ENCODE measurements at places on chromosomes 3 and 15.

GRCh38 chr15:26882112-26882511 is 15.2 kb downstream of the GABRA5 start:
- no peak for DNase-seq

GRCh38 chr3:172159962-172160538 is 120.7 kb downstream of the FNDC3B start:
- DNase-seq = peak; percentile 70

GRCh38 chr15:37108381-37109167 is 8.2 kb upstream of the MEIS2 start:
- no peak for DNase-seq

DNA sequence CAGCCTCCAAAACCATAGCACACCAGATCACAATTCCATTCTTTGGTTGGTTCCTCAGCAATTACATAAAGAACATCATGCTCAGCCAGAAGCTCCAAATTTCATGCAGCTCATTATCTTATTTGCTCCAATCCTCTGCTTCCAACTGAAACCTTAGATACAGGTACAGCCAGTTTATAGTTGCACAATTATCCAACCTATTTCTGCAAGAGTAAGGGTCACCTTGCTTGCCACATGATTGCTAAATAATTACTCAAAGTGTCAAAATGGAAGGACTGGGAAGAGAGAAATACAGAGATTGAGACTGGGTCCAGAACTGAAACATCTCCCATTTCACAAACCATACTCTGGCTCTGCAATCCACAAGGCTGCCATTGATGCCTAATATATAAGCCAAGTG is 23.4 kb upstream of the SHC4 start:
- no peak for DNase-seq

- no peak for DNase-seq
Observed at GRCh38 chr3:14317057-14317553, 85.3 kb upstream of the SLC6A6 start.

Measured in NCI-H446 (cell line).